Lower lobe of right lung (tissue), 2 donors: ENCODE measurements at places on chromosomes 3 and 15. TPM values are rescaled to one million over a fixed set of nuclear protein-coding genes. Genes with fewer than 3 reads are reported as not detected.

ITGA11 gene
- 2.7 TPM for total RNA-seq

CLRN1 gene
- not detected for total RNA-seq

TRH gene
- total RNA-seq = not detected

TEX264 gene
- total RNA-seq = 43.5 TPM

CHRNA3 gene
- total RNA-seq = 1.3 TPM

- no peak for DNase-seq
Observed at GRCh38 chr15:27250223-27250622, 279.2 kb downstream of the GABRG3 start.

- DNase-seq = no peak
Observed at GRCh38 chr3:170226426-170226960, 4.3 kb downstream of the PRKCI start.

GRCh38 chr3:88267441-88267840 lies 117.7 kb downstream of the C3orf38 start:
- DNase-seq = no peak

DNA sequence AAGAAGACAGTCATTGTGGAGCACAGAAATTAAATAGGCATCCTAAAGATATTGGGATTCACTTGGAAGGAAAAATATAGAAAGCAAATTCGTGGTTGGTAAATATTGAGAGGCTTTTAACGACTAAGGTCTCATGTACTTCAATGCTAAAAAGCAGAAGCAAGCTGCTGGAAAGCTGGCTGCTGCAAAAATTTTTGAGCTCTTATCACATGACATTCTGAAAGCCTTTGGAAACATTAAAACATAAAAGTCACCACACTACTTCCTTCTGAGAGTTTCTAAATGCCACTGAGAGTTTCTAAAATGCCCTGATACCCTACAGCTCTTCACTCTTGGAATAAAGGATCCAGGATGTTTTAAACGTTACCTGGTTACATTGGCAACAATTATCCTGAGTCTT lies 39.0 kb upstream of the CBLB start:
- DNase-seq = no peak

DNA sequence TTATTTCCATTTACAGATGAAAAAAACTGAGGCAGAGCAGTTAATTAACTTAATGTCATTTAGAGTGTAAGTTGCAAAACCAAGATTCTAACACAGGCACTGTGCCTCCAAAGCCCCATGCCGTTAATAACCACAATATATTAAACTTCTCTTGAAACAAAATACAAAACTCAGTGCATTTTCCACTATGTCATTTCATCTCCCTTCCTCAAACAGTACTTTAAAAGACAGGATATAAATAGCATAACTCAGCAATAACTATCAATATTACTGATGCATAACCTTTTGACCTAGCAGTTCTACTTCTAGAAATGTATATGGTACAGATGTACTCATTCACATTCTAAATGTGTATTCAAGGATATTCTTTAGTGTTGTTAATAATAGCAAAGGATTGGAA lies 5.1 kb upstream of the TASOR start:
- no peak for DNase-seq

- DNase-seq = no peak
Observed at GRCh38 chr3:78895528-78895927, 872.3 kb downstream of the ROBO1 start.

DNA sequence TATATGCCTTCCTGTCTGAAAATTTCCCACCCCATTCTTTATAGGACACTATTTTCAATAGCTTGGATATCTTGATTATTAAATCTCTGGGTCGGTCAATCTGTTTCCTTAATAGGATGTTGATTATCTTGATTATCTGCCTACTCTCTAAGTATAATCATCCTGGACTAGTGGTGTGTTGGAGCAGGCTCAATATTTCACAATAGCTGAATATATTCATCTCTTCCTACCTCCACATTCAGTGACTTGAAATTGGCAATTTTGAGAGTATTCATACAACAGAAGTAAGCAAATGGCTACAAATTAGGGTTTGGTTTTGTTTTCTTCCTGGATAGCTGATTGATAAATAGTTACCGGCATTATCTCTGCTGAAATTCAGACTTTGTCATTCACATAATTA lies 1162.6 kb downstream of the ROBO1 start:
- DNase-seq = no peak

GRCh38 chr15:100959066-100960050 lies 40.2 kb downstream of the LRRK1 start:
- DNase-seq = no peak
